ENCODE measurements at places on chromosomes 11 and 22. TPM values are rescaled to one million over a fixed set of nuclear protein-coding genes. Genes with fewer than 3 reads are reported as not detected.

- DNase-seq: no peak
- H3K27ac ChIP-seq: no peak overlapping the region
- no peaks in the 10 kb centered on the region for H3K36me3 ChIP-seq
- H3K27me3 ChIP-seq: no peaks in the 10 kb centered on the region
Measured at GRCh38 chr22:40641269-40641668, 4.8 kb upstream of the MRTFA start.

TMEM191B gene
- not detected for total RNA-seq

- no peaks in the 10 kb centered on the region for H3K27me3 ChIP-seq
- H3K27ac ChIP-seq: no peak overlapping the region
- H3K4me3 ChIP-seq: no peak overlapping the region
- no peaks in the 10 kb centered on the region for H3K4me1 ChIP-seq
- no peaks in the 10 kb centered on the region for H3K36me3 ChIP-seq
Measured at GRCh38 chr11:19652623-19653375, 59.8 kb upstream of the NAV2 start.

LMO2 gene
- total RNA-seq: 32.9 TPM

GRCh38 chr11:6099577-6099976 lies 7.9 kb upstream of the OR56B4 start:
- H3K27ac ChIP-seq: no peak overlapping the region
- H3K36me3 ChIP-seq: no peaks in the 10 kb centered on the region
- H3K4me1 ChIP-seq: no peaks in the 10 kb centered on the region
- no peak overlapping the region for H3K4me3 ChIP-seq
- no peak for DNase-seq
- H3K27me3 ChIP-seq: no peaks in the 10 kb centered on the region

GRK2 gene
- total RNA-seq: 43.4 TPM

NXPE1 gene
- not detected for total RNA-seq

GRCh38 chr11:117843666-117844484 lies 19.3 kb upstream of the FXYD2 start:
- no peaks in the 10 kb centered on the region for H3K4me1 ChIP-seq
- no peak overlapping the region for H3K27ac ChIP-seq
- peaks cover 16% of the 10 kb centered on the region for H3K36me3 ChIP-seq
- peak; percentile 86 for DNase-seq
- no peaks in the 10 kb centered on the region for H3K27me3 ChIP-seq

PICK1 gene
- 30.6 TPM for total RNA-seq

DNA sequence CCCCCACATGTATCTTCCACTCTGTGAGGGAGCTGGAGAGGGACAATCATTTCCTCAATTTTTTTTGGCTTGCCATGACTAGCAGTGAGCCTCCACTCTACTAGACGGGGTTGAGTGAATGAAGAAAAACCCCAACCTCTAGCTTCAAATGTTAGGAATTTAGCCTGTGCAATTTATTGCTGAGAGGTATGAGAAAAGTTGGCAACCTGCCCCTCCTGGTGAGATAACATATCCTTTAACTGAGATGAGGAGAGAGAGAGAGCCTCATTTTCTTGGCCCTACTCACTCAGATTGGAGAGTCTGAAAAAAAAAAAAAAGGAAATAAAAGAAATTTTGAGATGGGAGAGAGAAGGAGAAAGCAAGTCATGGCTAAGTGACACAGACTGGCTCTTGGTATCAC lies 218.2 kb upstream of the CARD18 start:
- H3K4me3 ChIP-seq: no peak overlapping the region
- H3K36me3 ChIP-seq: no peaks in the 10 kb centered on the region
- no peaks in the 10 kb centered on the region for H3K4me1 ChIP-seq
- no peak overlapping the region for H3K27ac ChIP-seq
- H3K27me3 ChIP-seq: no peaks in the 10 kb centered on the region

- no peak for DNase-seq
- no peaks in the 10 kb centered on the region for H3K36me3 ChIP-seq
- no peaks in the 10 kb centered on the region for H3K27me3 ChIP-seq
- H3K4me1 ChIP-seq: no peaks in the 10 kb centered on the region
Measured at GRCh38 chr11:131943295-131943694, 572.9 kb downstream of the NTM start.

DNA sequence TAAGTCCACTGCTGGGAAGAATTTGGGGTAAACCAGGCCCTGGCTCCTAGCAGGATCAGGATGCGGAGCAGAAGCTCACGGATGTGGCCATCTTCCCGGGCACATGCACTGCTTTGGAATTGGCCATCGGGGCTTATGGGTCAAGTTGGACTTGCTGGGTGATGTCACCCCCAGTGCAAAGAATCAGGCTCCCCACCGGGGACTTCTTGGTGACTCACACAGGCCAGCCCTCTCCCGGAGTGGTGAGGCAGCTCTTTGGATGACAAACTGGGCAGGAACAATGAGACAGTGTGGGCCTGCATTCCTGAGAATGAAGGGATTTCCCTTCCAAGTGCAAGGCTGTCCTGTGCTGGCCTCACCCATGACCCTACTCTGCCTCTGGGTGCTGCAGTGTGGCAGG lies 128.8 kb upstream of the ANO1 start:
- no peak overlapping the region for H3K4me3 ChIP-seq
- H3K36me3 ChIP-seq: no peaks in the 10 kb centered on the region
- peak; percentile 29 for DNase-seq

GRCh38 chr11:92383430-92383829 lies 158.8 kb downstream of the FAT3 start:
- no peak overlapping the region for H3K27ac ChIP-seq
- H3K4me3 ChIP-seq: no peak overlapping the region
- H3K36me3 ChIP-seq: no peaks in the 10 kb centered on the region
- DNase-seq: no peak
- H3K27me3 ChIP-seq: no peaks in the 10 kb centered on the region

GRCh38 chr22:35541254-35541748 lies 670 bp downstream of the RASD2 start:
- no peak overlapping the region for H3K4me3 ChIP-seq
- H3K36me3 ChIP-seq: no peaks in the 10 kb centered on the region
- DNase-seq: peak; percentile 31
- peaks cover 13% of the 10 kb centered on the region for H3K4me1 ChIP-seq

GRCh38 chr11:60321051-60321450 lies 6.0 kb upstream of the MS4A6E start:
- H3K4me3 ChIP-seq: no peak overlapping the region
- no peak for DNase-seq
- H3K27me3 ChIP-seq: no peaks in the 10 kb centered on the region
- no peak overlapping the region for H3K27ac ChIP-seq
- H3K4me1 ChIP-seq: no peaks in the 10 kb centered on the region
- H3K36me3 ChIP-seq: no peaks in the 10 kb centered on the region

- H3K27me3 ChIP-seq: no peaks in the 10 kb centered on the region
- H3K4me1 ChIP-seq: peaks cover 12% of the 10 kb centered on the region
- peak; percentile 80 for DNase-seq
- no peaks in the 10 kb centered on the region for H3K36me3 ChIP-seq
- peak within 1 kb of the TSS; percentile 76 for H3K27ac ChIP-seq
Measured at GRCh38 chr22:25564320-25564978, at the start of gene GRK3. TSS of gene GRK3 (plus strand) at chr22:25564675. CDS start at chr22:25565041, 366 bp downstream.

DNA sequence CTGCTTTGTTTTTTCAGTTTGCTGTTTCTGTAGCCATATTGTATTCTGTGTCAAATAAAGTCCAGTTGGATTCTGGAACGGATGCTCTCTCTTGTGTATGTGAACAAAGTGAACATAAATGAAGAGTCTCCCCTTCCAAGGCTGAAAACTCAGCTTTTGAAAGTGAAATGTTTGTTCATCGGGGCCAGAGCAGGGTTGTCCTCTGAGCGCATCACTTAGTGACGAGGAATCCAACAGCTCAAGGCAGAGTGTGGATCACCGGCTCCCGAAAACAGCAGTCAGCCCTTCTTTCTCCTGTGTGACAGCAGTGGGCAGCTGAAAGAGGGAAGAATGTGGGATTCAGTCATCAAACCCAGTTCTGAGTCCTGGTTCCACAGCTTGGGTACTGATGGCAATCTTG lies 21.4 kb downstream of the RBX1 start:
- no peak overlapping the region for H3K4me3 ChIP-seq
- H3K36me3 ChIP-seq: peaks cover 29% of the 10 kb centered on the region
- H3K27ac ChIP-seq: no peak overlapping the region
- DNase-seq: no peak
- H3K27me3 ChIP-seq: no peaks in the 10 kb centered on the region

GRCh38 chr11:80636999-80637398 lies 1196.2 kb upstream of the TENM4 start:
- no peak for DNase-seq
- H3K36me3 ChIP-seq: no peaks in the 10 kb centered on the region
- H3K27me3 ChIP-seq: no peaks in the 10 kb centered on the region
- no peak overlapping the region for H3K27ac ChIP-seq

- no peak overlapping the region for H3K4me3 ChIP-seq
- H3K36me3 ChIP-seq: no peaks in the 10 kb centered on the region
- peak overlapping the region; percentile 58 for H3K27ac ChIP-seq
- peaks cover 49% of the 10 kb centered on the region for H3K4me1 ChIP-seq
Measured at GRCh38 chr11:130308886-130309285, 5.8 kb downstream of the ZBTB44 start.

DNA sequence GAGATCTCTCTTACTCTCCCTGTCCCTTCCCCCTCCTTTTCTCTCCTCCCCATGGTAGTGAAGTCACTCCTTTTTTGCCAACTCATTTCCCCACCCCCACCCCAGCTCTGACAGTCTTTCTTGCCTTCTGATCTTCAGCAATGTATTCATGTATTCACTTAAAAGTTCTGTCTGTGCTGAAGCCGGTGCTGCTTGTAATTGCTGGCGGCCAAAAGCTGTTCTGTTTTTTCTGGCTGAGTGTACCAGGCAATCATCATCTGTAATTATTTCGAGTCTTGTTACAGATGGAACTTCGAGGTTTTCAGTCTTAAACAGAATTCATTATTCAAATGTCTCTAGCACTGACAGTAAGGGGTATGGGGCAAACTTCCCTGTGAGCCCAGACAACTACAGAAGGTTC lies 99.5 kb downstream of the SPATA19 start:
- H3K36me3 ChIP-seq: no peaks in the 10 kb centered on the region
- H3K4me3 ChIP-seq: no peak overlapping the region
- no peak for DNase-seq
- no peaks in the 10 kb centered on the region for H3K27me3 ChIP-seq

- no peaks in the 10 kb centered on the region for H3K27me3 ChIP-seq
- DNase-seq: no peak
- H3K4me1 ChIP-seq: no peaks in the 10 kb centered on the region
- no peaks in the 10 kb centered on the region for H3K36me3 ChIP-seq
- no peak overlapping the region for H3K27ac ChIP-seq
- no peak overlapping the region for H3K4me3 ChIP-seq
Measured at GRCh38 chr22:48748860-48749554, 1078.7 kb downstream of the BRD1 start.

SLC37A2 gene
- 15.3 TPM for total RNA-seq

CREB3L1 gene
- 11.7 TPM for total RNA-seq

NRIP3 gene
- total RNA-seq: 17.7 TPM

All from adrenal gland (tissue), 19 donors.